ENCODE measurements at places on chromosomes 1 and 21. TPM values are rescaled to one million over a fixed set of nuclear protein-coding genes. Genes with fewer than 3 reads are reported as not detected.

DNA sequence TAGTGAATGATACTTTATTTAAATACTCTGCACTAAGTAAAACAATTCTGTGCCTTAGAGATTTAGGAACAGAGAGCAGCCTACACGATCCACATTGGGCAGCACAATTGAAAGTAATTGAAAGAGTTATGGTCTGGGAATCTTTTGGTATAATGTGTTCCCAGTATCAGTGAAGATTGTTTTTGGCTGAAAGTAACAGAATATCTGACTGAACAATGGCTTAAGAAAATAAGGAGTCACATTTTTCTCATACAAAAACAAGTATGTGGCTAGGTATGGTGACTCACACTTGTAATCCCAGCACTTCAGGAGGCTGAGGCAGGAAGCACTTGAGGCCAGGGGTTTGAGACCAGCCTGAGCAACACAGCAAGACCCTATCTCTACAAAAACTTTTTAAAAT lies 306.2 kb downstream of the NFIA start:
- no peak for DNase-seq

GRCh38 chr1:15107911-15108310 lies 45.6 kb upstream of the TMEM51 start:
- no peak for DNase-seq

DNA sequence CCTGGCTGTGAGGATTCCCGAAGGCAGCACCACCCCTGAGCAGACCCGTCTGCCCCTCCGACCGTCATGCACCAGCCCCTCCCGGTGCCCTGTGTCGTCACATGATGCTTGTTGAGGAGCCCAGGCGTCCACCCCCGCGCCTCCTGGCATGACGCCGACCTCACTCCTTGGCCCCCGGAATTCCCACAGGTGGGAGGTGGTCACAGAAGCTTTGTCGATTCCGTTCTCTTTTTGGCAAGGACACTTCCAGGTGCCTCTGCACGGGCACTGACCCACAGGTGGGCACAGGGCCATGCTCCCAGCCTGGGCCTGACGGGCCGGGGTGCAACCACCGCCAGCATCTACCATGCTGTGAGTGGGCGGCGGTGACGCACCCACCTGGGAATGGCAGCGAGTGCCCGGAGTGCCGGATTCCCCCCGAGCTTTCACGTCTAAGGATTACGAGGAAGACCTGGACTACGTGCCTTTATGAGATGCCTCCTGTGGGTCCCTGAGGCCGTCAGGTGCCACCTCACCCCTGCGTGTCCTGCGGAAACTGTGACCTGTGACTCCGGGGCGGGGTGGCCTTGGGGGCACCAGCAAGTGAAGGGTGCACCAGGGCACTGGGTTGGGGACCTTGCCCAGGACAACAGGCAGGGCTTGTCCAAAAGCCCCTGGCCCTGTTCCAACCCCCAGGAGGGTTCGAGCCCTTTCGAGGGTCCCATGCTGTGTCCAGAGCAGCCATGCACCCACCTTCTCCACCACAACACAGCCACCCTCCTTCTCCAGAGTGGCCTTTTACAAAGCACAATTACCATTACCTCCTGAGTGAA lies 31.4 kb upstream of the COL6A1 start:
- DNase-seq: no peak

DNA sequence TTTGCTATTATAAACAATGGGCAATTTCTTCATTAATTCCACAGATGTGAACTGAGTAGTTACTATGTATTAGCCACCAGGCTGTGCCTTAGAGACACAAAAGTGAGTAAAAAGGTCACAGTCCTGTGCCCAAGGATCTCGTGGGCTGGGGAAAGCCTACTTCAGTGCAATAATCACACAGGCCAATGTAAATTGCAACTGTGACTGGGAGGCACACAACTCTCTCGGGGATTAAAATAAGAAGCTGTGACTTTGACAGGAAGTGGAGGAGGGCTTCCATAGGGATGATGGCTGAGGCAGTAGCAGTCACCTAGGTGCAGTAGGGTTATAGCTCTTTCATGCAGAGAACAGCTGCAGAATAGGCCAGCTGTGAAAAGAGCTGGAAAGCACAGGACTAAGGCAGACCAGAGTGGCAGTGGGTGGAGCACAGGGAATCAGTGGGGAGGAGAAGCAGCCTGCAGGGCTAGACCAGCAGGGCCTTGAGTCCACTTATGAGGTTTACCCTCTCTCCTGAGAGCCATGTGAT lies 121.9 kb downstream of the MAB21L3 start:
- DNase-seq: no peak

- no peak for DNase-seq
These were observed 138.7 kb downstream of the LRRC40 start for GRCh38 chr1:70066711-70067110.

GRCh38 chr1:27363766-27364695 lies 2.7 kb downstream of the MAP3K6 start:
- no peak for DNase-seq

GRCh38 chr1:24417681-24418080 lies 2.1 kb downstream of the NIPAL3 start:
- no peak for DNase-seq

- DNase-seq: no peak
These were observed 77.6 kb upstream of the RGS18 start for GRCh38 chr1:192080684-192081083.

GRCh38 chr1:44616991-44617702 lies 57.1 kb downstream of the TMEM53 start:
- DNase-seq: no peak

Gene RUNX1
- total RNA-seq: 1.5 TPM

Gene KRTAP13-2
- not detected for total RNA-seq

Gene TRAPPC10
- 21.4 TPM for total RNA-seq

Gene ERG
- 17.3 TPM for total RNA-seq

Gene NOS1AP
- 6.2 TPM for total RNA-seq

Measured in left ventricle myocardium inferior (tissue), 1 donor.